NCI-H345 (cell line): ENCODE measurements at places on chromosomes 6 and 20.

DNA sequence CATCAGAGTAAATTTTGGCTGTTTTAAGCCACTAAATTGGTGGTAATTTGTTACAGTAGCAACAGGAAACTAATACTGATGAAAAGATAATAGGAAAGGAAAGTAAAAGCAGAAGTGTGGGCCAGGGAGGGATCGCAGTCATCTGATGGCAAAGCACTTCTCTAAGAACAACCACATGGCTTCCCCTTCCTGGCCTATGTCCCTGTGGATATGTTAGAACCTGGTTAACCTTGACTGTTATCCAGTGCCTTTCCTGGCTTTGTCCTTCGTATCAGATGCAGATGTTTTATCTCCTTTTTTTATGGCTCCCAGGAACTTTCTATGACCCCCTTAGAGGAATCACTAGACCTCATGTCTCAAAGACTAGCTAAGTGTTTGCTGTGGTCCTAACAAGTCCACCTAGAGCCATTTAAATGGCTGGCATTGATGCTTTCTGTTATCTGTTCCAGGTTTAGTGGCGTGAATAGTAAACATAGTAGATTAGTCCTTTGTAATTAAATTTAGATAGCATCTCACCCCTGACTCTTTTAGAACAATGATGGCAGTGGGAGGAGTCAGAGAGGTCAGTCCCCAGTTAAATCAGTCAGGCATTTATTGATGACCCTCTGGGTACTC is 79.2 kb upstream of the PHACTR2 start:
- no peak for DNase-seq

DNA sequence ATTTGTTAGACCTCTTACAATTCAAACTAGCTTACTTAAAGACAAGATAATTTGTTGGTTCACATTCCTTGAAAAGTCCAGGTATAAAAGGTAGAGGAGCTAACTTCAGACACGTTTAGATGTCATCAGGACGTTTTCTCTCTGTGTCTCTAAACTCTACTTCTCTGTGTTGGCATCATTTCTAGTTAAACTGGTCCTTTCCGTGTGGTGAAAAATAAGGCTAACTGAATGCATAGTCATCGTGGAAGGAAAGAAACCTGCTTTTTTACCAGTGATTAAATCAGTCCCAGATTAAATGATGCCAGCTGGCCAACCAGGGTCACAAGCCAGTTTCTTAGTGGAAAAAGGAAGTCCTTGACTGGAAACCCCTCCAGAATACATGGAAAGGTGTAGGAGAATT is 168.4 kb upstream of the AHI1 start:
- no peak for DNase-seq

GRCh38 chr20:45258664-45259063 is 4.3 kb upstream of the SLPI start:
- DNase-seq = no peak

GRCh38 chr6:16676978-16677377 is 84.3 kb downstream of the ATXN1 start:
- DNase-seq = no peak

DNA sequence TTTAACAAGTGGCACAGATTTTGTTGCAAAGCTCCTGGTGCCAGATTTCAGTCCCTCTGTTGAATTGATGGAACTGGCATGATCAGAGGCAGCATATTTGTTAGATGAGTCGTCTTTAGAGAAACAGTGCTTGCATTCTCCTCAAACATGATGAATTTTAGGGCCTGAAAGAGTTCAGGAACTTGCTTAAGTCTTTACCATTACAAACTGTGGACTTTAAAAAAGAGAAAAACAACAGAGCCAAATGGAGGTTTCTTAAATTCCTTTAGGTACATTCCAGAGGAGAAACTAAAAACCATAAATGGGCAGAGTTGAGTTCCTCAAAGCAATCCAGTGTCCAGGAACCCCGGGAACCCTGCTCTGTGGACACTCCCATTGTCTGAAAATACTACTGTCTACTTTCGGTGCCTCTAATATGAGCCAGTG is 2.5 kb downstream of the GTF2H5 start:
- no peak for DNase-seq

DNA sequence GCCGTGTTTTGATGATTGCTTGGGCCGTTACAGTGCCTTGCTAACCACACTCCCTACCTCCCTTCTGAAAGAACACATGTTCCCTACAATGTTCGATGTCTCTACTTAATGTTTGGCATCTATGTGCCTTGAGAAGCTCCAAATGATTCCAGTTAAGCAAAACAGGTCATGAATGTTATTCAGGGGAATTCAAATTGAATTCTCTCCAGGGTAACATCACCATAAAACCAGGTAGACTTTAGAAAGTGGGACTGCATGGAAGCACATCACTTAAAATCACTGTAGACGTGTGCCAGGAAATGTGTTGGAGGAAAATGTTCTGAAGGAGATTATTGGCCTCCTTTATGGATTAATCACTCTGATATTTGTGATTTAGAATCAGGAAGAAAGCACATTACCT is 128.1 kb downstream of the ADAT2 start:
- DNase-seq = no peak
